ENCODE measurements at places on chromosomes 6 and 20. TPM values are rescaled to one million over a fixed set of nuclear protein-coding genes. Genes with fewer than 3 reads are reported as not detected.

The THBS2 gene
- total RNA-seq: not detected

The SLC24A3 gene
- not detected for total RNA-seq

The C6orf15 gene
- not detected for total RNA-seq

The TGM6 gene
- total RNA-seq: not detected

The FAM83C gene
- not detected for total RNA-seq

The LTA gene
- not detected for total RNA-seq

The GINS1 gene
- 17.1 TPM for total RNA-seq

The THBD gene
- total RNA-seq: 15.7 TPM

The FAM162B gene
- not detected for total RNA-seq

The CST5 gene
- total RNA-seq: not detected

The HCRTR2 gene
- total RNA-seq: not detected

GRCh38 chr6:108194503-108194902 is 28.7 kb downstream of the NR2E1 start:
- no peak for DNase-seq

DNA sequence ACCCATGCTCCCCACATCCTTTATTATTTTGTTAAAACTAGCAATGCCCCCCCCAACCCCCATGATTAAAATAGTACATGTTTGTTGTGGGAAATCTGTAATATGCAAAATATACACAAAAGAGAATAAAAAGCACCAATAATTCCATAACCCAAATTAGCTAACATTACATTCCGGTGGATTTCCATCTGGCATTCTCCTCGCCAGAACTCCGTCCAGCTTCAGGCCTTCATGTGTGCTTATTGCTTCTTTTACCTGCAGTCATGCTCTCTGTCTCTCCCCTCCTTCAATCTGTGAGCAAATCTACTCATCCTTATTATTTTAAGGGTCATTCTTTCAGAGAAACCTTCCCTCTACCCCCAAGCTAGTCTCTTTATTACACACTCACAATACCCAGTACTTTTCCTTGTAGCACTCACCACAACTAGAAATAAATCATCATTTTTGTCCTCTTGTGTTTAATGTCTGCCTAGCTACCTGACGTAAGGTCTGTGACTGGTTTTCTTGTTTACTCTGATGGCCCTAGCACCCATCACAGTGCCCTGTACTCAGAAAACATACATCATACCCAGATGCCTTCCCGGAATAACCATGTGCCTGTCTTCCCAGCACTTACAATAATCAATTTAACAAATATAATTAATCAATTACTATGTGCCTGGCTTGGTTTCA is 25.6 kb upstream of the IER3 start:
- DNase-seq: peak; percentile 60

GRCh38 chr6:113776998-113777397 is 80.1 kb upstream of the MARCKS start:
- DNase-seq: no peak

DNA sequence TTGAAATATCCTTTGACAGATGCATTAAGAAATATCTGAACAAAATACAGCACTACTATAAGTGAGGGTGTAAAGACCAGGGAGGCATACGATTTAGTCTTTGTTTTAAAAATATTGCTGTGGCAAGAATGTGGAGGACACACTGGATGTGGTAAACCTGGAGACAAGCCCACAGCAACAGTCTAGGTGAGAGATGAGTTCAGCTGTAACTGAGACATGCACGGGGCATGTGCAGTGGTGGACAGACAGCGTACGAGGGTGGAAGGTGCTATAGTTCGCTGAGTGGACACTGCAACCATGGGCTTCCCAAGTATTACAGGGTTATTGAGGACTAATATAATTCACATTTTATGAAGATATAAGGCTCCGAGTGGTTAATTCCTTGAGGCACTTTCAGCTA is 1.8 kb downstream of the NANP start:
- no peak for DNase-seq
